SW 1271 (cell line): ENCODE measurements at places on chromosomes 12 and 14.

DNA sequence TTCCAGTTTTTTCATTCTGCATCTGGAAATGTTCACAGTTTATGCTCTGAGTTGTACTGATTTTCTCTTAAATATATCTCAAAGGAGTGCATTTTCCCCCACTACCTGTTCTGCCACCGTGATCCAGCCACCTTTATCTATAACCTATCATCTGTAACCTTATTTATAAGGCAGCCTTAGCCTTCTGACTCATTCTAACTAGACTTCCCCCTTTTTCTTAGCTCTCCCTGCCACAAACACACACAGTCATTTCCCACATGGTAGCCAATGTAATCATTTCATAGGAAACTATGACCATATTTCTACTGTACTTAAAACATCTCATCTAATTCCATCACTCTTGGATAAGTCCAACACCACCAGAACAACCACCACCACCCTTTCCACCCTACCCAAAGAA is 10.8 kb upstream of the GYS2 start:
- no peak for DNase-seq

DNA sequence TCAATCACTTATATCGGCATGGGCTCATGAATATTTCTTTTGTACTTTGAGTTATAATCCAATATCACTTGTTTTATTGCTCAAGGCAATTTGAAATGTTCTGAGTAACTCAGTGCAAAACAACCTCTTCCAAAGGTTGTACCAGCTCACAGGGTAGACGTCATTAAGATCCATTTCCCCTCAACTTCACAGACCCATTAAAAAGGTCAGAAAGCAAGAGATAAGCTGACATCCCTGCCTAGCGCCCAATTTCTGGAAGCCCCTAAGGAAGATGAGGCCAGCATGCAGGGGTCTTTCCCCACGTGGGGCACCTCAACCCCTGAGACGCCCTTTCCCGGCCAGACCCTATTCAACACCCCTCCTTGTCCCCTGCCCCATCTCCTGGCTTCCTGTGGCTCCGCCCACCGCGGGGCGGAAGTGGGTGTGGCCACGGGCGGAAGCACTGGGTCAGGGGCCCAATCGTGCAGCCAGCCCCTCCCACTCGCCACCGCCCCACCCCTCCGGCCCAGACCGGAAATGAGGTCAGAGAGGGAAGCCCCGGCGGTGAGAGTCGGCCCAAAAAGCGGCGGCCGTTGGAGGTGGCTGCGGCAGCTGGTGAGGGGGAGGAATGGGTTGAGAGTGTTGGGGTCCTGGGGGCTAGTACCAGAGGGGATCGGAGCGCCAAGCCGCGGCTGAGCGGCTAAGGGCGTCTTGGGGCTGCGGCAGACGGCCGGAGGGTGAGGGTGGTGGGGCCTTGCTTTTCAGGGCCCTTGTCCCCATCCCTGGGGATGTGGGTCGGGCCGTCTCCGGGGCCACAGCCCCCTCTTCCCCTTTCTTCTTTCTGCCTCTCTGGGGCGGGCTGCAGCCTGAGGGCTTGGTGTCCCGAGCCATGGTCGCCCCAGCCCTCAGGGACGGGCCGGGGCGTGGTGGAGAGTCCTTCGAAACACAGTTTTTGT is at the start of gene GPATCH2L:
GPATCH2L (plus strand) TSS at position 525 of the 935 bp plus-strand sequence. CDS start 2,442 bp downstream, outside the sequence.
- peak; percentile 67 for DNase-seq

DNA sequence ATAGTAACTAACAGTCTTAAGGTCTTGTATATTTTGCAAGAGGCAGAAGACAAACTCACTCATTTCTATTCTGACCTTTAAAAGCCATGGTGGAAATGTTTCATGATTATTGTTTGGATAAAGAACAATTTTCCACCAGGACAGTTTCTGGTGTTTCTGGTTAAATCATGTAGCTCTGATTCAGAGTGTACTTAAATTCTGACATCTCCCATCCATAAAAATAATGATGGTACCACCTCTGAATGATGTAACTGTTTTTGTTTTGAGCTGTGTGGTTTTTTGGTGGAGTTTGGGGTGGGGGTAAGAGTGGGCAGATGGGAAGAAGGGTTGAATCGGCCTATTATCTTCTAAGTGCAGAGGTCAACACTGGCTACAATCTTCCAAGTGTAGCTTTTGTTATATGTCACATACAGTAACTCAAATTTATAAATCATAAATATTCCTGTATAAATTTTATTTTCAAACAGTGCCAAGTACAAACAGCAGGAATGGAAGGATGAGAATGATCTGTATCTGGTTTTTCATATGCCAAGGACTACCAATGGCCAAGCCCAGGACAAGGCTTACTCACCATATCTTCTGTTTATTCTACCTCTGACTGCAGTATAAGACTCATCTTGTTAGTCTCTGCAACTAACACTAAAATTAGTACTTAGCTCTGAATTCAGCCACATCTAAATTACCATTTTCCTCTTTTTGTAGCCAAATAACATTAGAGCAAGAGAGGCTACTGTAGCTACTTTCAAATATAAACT is 108.7 kb downstream of the BCAT1 start:
- DNase-seq: no peak

GRCh38 chr12:96048393-96048969 is 13.1 kb upstream of the LTA4H start:
- DNase-seq: no peak

- no peak for DNase-seq
Observed at GRCh38 chr14:92352158-92352985, 29.4 kb downstream of the SLC24A4 start.

DNA sequence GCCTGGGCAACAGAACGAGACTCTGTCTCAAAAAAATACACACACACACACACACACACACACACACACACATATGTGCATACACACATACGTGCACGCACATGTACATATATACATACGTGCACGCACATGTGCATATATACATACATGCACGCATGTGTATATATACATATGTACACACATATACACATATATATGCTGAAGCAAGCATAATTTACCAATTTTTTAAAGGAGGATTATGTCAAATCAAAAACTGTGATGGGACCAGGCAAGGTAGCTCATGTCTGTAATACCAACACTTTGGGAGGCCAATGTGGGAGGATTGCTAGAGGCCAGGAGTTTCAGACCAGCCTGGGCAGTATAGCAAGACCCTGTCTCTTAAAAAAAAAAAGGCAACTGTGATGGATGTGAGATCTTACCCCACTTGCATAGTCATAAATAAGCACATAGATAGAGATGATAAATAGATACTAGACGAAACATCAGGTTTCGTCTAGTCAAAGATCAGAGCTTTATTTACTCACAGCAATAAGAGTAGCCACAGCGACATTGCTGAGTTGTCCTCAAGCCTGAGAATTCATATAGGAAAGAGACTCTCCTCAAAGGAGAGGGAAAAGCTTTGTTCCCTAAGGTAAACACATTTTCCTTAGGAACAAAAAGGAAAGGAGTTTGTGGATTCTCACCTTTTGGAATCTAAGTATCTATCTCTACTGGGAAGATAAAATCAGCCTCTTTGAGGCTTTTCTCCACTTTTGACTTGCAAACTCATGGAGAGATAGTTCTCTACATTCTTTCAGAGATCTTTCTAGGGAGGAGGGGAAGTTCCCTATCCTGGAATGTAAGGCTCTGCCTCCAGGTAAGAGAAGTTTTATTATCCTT is 74.7 kb upstream of the AMN1 start:
- no peak for DNase-seq

GRCh38 chr14:33655421-33655820 is 295.5 kb downstream of the EGLN3 start:
- no peak for DNase-seq

DNA sequence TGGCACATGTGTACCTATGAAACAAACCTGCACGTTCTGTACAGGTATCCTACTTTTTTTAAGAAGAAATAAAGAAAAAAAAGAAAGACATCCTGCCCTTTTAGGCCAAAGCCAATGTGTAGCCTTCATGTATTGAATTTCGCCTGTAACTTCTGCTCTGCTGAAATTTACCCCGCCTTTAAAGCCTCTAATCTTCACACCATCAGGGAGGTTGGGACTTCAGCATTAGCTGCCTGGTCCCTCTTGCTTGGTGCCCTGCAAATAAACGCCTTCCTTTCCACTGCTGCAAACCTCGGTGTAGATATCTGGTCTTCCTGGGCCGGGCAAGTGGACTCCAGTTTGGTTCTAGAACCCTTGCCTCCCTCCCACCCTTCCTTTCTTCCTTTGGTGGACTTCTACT is 2.6 kb upstream of the KRT71 start:
- DNase-seq: no peak

GRCh38 chr14:36511981-36512584 is 7.9 kb downstream of the NKX2-1 start:
- DNase-seq: no peak

DNA sequence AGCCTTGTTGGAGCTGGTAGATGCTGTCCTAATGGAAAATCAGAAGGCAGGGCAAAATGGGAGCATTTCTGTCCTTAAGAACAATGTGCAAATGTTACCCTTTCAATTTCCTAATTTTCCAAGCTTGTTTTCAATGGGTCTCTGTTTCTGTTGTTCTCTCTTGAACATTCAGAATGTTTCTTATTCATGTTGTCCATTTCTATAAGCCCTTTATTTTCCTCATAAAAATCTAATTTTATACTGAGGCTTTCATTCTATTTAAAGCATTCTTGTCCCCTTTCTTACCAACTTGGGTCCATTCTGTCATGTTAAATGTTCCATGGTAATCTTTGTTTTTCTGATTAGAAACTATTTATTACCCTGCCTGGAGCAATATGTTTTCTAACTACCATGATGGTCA is 125.0 kb downstream of the PRIMA1 start:
- no peak for DNase-seq

GRCh38 chr14:21097636-21098075 is 799 bp downstream of the ZNF219 start:
- no peak for DNase-seq

GRCh38 chr12:39752482-39753137 is 133.0 kb upstream of the ABCD2 start:
- DNase-seq: no peak

DNA sequence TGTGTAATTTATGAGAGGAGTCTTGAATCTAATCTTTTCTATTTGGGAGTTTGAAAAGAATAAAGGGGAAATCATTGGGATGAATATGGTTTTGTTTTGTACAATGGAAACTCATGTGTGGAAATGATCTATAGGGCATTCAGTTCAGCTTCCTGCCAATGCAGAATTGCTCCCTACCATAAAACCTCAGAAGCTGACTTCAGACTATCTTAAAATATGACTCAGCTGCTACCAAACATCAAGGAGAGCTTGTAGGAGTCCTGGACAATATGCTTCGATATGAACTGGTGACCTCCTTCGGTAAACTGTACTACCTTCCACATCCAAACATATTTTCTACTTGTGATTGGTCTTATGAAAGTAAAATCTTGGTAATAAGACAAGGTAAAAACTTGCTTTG is 160.6 kb downstream of the CAPZA3 start:
- DNase-seq: no peak
